Effector CD4-positive, alpha-beta T cell (primary cell): ENCODE measurements at places on chromosomes 7 and 10.

- DNase-seq, result no peak
These were observed 89.0 kb upstream of the PHYHIPL start for GRCh38 chr10:59087486-59087885.

DNA sequence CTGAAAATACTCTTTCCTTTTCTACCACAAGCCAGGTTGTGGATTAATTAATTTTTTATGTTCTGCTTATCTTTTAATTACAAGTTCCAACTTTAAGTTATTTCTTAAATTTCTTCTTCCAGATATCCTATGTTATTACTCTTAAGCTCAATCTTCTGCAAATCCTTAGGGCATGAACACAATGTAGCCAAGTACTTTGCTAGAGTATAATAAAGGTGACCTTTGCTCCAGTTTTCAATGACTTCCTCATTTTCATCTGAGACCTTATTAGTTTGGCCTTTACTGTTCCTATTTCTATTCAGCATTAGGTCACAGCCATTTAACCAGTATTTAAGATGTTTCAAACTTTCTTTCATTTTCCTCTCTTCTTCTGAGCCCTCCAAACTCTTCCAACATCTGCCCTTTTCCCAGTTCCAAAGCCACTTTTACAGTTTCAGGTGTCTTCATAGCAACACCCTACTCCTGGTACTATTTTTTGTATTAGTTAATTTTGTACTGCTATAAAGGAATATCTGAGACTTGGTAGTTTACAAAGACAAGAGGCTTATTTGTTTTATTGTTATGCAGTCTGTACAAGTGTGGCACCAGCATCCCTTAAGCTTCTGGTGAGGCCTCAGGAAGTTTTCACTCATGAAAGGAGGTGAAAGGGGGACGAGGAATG lies 886.2 kb upstream of the GHITM start:
- no peak for DNase-seq

DNA sequence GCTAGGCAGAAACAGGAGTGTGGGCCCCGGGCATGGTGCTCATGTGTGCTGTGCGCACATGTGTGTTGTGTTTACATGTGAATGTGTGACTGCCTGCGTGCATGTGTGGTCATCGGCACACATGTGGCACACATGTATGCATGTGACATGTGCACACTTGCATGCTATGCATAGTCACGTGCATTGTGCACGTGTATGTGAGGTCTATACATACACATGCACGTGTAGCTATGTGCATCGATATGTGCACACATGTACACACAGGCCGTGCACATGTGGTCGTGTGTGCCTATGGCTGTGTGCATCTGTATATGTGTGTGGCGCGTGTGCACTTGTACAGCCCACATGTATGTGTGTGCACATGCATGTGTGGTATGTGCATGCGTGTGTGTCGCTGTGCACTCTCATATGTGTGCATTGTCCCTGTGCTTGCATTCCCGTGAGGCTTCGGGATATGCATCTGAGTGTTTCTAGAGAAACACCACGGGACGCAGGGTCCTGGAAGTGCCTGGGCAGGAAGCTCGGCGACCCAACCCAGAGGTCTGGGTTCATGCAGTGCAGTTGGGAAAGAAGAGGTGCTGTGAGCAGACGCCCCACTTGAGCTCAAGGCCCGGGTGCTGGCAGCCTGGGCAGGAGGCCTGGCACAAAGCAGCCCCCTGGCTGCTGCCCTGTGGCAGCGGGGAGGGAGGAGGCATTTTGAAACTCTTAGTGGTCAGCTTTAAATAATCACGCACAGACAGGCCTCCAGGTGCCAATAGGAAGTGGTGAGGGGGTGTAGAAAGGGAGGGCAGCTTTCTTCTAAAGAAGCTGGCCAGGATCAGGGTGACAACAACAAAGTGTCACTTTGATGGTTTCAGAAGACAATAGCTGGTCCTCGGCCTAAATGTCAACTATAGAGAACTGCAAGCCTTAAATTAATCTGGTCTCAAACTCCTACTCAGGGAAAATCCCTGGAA lies 410.0 kb upstream of the MGMT start:
- no peak for DNase-seq

DNA sequence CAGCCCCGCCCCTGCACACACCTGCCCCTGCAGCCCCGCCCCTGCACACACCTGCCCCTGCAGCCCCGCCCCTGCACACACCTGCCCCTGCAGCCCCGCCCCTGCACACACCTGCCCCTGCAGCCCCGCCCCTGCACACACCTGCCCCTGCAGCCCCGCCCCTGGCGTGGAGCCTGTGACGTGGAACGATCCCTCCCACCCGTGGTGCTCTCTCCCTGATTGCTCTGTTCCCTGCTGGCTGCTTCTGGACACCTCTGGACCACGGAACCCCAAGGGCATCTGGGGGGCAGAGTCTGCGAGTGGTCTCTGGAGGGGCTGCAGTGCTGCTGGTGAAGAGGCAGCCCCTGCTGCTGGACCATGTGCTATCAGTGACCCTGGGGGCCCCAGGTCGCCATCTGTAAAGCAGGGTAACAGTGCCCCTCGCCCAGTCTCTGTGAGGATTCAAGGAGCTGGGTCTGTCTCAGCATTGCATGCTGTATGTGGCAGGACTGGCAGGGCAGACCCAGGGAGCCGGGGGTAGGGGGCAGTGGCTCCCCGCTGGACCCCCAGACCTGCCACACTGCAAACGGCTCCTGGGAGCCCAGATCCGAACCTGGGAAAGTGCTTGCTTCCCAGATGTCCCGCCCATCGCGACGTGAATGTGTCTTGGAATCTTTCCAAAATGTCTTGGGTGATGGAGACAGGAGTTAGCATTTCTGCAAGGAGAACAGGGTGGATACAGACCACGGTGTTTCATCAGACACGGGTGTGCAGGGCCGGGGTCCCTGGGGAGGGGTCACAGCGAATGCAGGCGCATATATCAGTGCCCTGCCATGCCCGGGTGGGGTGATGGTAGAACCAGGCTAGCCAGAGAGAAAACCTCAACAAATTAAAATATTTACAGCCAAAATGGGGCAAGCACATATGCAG lies 27.9 kb upstream of the NKX6-2 start:
- DNase-seq, result no peak

- DNase-seq, result no peak
These were observed 45.7 kb downstream of the ICA1 start for GRCh38 chr7:8216334-8216690.

- no peak for DNase-seq
These were observed 44.8 kb upstream of the KMT2E start for GRCh38 chr7:104969183-104969582.

DNA sequence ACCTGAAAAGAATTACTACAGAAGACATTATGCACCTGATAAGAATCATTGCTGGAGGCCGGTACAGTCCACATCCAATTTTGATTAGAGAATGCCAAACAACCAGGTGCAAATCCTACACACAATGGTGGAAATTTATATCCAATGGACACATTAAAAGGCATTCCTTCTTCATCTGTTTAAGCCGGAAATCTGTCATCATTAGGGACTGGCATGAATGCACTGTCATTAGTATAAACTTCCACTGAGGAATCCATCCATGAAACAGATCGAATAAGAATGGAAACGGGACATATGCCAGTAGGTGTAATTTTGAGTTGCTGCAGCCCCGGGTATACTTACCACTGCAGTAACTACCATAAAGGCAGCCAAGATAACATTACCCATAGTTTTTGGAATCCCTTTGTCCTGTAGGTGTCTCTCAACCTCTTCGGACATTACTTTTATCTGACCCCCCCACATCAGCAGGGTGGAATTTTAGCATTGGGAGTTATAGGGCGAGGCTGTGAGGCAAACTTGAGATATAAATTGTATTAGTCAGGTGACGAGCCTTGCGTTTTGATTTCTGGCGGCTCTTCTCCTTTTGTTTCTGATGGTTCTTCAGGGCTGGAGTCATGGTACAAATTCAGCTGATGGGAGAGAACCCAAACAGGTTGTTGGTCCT lies 36.5 kb upstream of the AKR1C2 start:
- no peak for DNase-seq

- DNase-seq, result no peak
These were observed 173.6 kb downstream of the PTPRN2 start for GRCh38 chr7:158414002-158414401.

GRCh38 chr7:90404777-90405176 lies 1.5 kb downstream of the CLDN12 start:
- DNase-seq, result no peak

DNA sequence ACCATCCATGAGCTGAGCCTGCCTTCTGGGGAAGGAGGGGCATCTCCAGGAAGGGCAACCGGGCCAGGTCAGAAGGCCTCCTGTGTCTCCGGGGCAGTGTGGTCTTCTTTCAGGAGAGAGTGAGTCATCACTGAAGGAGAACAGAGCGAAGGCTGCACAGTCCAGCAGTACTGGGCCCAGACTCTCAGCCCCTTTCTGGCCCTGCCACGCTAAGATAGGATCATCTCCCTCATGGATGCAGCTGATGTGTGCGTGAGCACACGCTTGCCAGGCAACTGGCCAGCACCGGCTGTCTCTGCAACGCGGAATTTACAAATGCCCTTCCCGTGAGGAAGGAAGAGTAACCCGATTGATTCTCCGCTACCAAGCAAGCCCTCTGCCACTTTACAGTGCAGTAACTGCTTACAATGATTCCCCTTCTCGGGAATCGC lies 328.2 kb downstream of the TNS3 start:
- no peak for DNase-seq

- no peak for DNase-seq
These were observed 26.0 kb upstream of the ZNF32 start for GRCh38 chr10:43674553-43675210.

DNA sequence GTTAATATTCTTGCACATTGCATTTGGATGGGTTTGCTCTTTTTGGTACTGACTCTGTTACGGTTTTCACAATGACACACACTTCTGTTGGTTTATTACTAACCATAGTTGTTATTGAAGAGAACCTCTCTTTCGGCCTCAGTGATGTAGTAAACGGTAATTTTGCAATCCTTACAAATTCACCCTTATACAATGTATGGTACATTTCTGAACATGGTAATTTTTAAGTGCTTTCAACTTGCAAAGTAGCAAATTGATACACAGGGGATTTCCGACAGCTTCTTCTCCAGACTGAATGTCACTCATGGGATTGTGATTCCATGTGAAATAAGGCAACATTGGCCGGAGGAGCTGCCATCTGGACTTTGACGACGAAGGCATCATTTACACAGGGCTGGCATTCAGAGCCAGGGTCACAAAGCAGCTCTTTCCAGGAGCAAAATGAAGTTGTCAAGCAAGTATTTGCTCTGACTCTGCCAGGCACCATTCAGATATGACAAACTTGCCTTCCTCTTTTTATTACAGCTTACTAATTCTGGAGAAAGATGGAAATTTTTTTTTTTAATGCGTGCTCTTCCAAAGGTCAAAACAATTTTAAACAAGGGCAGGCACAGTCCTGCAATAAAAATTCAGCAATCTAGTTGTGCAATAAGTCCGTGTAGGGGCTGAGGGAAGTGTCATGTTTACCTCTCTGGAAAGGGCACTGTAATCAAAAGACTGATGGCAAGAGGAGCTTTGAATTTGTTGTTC lies 711.5 kb upstream of the C7orf33 start:
- no peak for DNase-seq

DNA sequence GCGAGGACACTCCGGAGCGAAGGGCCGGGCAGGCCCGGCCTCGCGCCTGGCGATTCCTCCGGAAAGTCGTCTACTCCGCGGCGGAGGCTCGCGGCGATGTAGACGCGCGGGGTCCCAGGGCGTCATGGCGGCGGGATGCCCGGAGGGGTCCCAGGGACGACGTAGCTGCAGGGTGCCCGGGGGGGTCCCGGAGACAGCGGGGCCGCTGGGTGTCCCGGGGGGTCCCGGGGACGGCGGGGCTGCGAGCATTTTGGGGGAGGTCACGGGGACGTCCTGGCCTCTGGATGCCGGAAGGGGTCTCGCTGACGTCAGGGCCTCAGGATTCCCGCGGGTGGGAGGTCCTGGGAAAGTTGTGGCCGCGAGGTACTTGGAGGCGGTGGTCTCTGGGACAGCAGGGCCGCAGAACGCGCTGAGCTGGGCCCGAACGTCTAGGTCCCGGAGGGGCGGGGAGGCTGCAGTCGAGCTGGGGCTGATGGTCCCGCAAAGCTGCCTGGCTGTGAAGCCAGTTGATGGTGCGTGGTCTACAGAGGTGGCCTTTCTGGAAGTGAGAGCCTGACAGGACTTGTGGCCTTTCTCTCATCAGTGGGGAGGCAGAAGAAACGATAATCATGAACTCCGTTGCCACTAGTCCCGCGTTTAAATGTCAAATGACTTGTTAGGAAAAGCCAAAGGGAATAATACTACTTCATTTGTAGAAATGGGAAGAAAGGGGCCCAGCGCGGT lies 637 bp downstream of the HSPA14 start:
- peak; percentile 14 for DNase-seq

- DNase-seq, result no peak
These were observed 4.3 kb downstream of the PFKP start for GRCh38 chr10:3071405-3072198.

DNA sequence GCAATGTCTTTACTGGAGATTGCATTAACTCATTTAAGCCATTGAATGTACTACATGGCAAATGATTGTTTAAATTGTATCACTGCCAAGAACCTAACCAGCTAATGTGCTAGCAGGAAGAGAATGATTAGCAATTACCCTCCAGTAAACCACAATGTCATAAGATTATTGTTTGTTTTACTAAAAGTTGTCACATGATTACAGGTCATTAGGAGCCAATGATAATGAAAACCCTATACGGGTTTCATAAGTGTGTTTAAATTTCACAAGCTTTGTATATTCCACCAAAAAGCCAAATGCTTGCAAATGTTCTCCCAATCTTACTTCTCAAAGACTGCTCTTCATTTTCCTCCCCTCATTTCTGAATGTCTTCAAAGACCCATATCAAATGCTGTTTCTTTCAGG lies 76.5 kb upstream of the PPP1R3C start:
- DNase-seq, result no peak

DNA sequence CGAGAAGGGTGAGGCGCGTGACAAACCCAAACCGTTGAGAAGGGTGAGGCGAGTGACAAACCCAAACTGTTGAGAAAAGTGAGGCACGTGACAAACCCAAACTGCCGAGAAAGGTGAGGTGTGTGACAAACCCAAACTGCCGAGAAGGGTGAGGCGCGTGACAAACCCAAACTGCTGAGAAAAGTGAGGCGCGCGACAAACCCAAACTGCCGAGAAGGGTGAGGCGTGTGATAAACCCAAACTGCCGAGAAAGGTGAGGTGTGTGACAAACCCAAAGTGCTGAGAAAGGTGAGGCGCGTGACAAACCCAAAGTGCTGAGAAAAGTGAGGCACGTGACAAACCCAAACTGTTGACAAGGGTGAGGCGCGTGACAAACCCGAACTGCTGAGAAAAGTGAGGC lies 25.0 kb downstream of the ESYT2 start:
- no peak for DNase-seq

DNA sequence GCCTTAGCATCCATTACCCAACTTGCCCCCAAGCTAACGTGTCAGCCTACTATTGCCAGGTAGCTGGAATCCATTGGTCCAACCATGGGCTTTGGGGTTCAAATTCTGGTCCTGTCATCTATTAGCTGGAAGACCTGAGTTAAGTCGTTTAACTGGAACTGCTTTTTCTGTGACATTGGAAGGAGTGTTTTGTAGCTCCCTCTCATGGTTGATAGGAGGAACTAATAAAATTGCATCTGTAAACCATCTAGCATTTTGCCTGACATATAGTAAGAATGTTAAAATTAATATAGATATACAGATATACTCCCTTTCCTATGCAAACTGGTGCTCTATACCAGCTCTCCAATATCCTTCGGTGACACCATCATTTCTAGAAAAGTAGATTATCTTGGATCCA lies 23.8 kb upstream of the SLF2 start:
- no peak for DNase-seq
